ENCODE measurements at places on chromosomes 3 and 15.

- DNase-seq, result no peak
Observed at GRCh38 chr3:75001330-75001729, 386.9 kb upstream of the CNTN3 start.

GRCh38 chr3:109195815-109196214, 59.3 kb downstream of the C3orf85 start:
- DNase-seq, result no peak

- DNase-seq, result no peak
Observed at GRCh38 chr3:35597490-35597889, 41.8 kb upstream of the ARPP21 start.

DNA sequence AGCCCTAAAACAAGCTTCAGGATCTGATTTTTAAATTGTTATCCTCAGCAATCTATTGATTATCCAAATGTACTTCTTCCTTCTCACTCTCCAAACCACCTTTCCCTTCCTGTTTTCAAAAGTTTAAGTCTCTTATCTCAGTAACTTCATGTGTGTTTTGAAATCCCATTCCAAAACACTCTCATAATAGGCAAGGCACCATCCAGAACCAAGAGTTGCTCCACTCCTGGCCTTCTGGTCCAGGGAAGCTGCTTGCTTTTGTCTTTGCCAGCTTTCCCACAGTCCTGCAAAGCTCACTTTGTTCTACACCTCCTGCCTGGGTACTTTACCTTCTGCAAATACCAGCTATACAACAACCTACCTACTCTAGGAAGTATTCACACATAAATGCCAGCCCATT, 63.5 kb downstream of the MLH1 start:
- DNase-seq, result no peak

- DNase-seq, result no peak
Observed at GRCh38 chr3:151230646-151231045, 27.6 kb upstream of the GPR171 start.

DNA sequence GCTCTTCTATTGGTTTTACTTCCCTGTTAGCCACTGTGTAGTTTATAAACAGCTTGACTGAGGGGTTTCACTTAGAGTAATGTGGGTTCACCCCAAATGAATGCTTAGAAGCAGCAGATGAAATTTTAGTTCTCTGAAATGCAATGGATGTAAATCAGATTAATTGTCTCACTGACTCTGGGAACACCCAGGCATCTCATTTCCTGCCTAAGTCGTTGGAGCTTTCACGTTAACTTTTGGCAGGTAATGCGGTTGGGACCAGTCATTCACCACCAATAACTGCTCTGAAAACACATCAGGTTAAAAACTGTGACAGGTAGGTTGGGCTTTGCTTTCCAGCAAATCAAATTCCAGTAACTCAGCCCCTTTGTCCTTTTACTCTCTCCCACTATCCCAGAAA, 775.4 kb downstream of the NTRK3 start:
- no peak for DNase-seq

- no peak for DNase-seq
Observed at GRCh38 chr3:40312661-40313226, 3.2 kb downstream of the EIF1B start.

- no peak for DNase-seq
Observed at GRCh38 chr3:101281521-101282030, 38.8 kb downstream of the IMPG2 start.

- no peak for DNase-seq
Observed at GRCh38 chr15:54212635-54213034, 234.4 kb downstream of the UNC13C start.

DNA sequence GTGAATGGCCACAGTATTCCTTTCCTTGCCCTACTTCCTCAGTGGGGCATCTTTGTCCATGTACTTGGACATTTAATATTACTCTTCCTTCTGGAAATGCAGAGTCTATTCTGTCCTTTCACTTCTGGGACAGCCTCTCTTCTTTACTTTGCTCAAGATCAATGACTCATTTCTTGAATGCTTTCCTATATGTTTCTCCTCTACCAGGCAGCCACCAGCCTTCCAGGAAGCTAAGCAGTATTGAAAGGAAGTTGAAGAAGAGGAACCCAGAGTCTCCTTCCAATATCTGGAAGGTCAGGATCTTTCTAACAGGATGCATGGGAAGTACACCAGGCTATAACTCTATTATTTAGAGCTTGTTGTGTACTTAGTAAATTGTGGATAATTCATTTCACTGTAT, 182.8 kb downstream of the CD47 start:
- DNase-seq, result no peak

GRCh38 chr3:164683489-164683888, 394.8 kb downstream of the SI start:
- DNase-seq, result no peak

DNA sequence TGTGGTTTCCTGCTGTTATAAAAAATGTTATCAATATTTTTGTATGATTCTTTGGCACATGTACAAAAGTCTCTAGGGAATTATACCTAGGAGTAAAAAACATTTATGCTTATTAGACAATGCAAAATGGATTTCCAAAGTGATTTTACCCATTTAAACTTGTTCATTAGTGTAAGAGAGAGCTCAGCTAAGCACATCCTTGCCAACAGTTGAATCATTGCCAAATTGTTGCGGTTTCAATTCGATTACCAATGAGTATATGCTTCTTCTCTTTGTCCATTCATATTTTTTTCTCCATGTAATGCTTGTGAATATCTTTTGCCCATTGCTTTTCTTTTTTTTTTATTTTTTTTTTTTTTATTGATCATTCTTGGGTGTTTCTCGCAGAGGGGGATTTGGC, 17.2 kb downstream of the CASR start:
- no peak for DNase-seq

DNA sequence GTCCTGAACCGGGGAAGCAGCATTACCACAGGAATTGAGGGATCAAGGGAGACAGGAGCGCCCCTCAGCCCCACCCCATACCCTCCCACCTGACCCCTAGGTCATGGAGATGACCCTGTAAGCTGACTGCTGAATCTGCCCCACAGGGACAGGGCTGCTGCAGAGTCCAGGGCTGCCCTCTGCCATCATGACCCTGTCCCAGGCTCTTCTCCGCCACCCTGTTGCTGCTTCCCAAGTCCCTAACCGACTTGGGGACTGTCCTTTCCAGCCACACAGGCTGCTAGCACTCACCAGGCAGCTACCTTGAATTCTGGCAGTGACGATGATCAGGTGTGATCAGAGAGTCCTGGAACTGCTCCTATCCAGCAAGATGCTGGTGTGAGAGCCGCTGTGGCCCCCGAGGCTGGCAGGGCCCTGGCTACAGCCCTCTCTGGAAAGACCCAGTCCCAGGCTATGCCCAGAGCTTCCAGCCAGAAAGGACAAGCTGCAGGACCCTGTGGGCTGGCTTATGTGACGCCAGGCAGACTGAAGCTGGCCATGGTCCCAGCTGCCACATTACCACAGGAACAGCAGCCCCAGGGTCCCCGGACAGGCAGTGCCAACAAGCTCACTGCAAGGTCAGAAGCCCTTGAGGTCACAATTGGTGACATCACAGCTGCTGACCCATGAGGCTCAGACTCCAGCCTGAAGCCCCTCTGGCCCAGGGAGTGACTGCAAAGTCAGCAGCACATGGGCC, at the start of gene C3orf22:
TSS of gene C3orf22 (minus strand) at position 597 of the 736 bp plus-strand sequence. CDS start 5,542 bp downstream, outside the sequence.
- no peak for DNase-seq

DNA sequence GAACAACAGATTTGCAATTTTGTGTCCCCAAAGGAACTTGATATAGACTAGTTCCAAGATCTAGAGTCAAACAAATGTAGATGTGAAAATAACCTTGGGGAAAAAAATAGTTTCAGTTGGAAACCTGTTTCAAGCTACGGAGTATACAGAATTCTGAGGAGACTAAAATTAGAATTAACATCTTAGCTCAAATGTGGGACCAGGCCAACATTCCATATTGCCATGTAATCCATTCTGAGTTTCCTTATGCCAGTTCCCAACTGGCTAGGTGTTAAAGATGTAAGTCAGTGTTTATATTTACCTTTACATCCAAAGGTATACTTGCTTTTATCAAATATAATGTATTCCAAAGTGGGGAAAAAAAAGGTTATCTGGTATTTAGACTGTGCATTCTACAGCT, 76.3 kb downstream of the UBE3A start:
- no peak for DNase-seq

DNA sequence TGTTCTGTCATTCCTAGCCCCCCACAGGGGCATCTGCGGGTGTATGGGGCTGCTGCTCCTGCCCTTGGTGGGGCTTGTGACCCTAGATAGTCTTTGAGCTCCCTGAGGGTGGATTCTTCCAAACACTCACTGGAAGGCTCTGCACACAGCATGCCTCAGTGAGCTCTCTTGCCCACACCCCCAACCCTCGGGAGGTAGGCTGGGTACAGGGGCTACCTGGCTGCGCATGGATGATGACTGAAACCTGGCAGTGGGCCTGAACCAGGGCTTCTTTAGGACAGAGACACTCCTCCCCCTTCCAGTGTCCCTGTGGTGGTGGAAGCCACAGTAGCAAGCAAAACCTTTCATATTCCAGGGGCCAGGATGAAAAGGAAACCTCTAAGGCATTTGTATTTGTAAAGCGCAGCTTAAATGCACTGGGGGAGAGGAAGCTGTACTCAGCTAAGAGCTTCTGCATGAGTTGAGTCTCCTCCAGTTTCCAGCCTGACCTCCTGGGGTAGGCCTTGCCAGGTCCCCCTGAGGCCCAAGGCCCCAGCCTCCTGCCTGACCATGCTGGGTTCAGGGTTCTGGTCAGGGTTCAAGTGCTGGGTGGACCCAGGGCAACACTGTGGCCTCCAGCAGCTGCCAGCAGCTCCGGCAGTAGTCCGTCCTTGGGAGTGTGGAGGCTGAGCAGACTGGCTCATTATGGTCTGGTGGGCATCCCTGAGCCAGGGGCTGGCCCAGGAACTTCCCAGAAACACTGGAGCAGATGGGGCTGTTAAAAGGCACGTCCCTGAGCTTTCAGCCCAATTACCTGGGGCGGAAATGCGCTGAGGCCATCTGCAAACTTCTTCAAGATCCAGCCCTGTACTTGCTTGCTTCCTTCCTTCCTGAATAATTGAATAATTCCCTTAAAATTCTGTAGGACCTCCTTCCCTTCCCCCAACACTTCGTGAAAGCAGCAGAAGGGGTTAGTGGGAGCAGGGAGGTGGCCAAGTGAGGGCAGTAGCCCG, 89.7 kb downstream of the HMG20A start:
- no peak for DNase-seq

GRCh38 chr3:24433838-24434591, 60.6 kb downstream of the THRB start:
- DNase-seq, result no peak

GRCh38 chr3:197525706-197526105, 30.1 kb downstream of the BDH1 start:
- no peak for DNase-seq

DNA sequence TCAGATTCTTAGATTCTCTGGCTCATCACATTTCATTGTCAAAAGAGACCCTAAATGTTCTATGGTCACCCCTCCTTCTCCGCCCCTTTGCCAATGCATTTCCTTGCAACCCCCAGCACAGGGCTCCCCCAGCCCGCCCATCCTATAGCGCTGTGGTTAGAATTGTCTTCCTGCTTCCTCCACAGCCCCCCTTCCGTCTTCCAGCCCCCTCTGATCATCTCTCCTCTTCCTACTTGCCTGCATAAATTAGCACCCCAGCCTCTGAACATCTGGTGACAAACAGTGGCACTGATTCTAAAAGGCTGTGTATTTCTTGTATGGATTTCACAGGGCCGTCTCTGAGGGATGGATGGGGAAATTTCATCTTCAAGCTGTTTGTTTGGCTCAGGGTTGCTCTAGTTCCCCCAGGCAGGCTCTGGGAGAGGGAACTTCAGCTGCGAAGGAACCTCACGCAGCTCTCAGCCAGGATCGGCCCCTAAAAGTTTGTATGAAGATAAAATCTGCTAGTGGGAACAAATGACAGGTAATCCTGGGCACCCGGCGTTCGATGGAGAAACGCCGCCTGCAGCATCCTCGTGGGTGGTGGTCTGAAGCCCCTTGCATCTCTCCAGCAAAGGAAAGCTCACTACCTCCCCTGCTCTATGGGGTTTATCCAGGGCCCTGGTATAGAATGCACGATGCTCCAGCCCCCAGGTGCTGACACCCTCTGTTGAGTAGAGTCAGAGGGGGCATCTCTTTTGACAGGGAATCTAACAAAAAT, 83.0 kb downstream of the WNT7A start:
- no peak for DNase-seq

- no peak for DNase-seq
Observed at GRCh38 chr3:197168606-197169005, 129.8 kb downstream of the DLG1 start.

DNA sequence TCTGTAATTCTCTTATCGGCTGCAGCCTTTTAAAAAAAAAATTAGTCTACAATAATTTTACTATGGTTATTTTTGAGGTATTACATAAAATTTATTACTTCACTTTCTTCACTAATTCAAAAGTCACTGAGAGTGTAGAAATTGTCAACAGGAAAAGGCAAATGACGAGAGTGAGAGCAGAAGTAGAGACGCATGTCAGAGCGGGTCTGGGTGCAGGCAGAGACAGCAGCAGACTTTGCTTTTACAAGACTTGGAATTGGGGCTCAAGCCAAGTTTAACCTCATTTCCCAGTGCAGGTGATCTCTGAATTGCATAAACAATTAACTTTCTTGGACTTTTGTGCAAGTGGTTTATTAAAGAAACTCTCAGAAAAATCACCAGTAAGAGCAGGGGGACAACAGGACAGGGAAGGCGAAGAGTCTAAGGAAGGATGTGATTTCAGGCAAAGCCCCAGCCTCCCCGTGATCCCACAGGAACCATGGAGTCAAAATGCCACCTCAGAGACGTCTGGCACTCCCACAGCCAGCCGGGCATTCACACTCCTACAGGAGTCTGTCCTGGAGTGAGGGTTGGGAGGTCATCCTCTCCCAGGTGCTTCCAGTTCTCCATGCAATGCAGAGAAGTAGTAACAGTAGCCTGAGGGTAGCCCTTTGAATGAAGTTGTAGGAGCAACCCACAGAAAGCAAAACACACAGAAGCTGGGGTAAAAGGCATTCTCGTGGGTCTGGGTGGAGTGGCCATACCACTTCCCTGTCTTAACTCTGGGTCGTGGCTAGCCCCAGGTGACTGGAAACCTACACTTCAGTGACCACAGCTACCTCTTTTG, 274.0 kb upstream of the TGFBR2 start:
- no peak for DNase-seq

- DNase-seq, result no peak
Observed at GRCh38 chr15:76566276-76566675, 229.7 kb downstream of the ISL2 start.

DNA sequence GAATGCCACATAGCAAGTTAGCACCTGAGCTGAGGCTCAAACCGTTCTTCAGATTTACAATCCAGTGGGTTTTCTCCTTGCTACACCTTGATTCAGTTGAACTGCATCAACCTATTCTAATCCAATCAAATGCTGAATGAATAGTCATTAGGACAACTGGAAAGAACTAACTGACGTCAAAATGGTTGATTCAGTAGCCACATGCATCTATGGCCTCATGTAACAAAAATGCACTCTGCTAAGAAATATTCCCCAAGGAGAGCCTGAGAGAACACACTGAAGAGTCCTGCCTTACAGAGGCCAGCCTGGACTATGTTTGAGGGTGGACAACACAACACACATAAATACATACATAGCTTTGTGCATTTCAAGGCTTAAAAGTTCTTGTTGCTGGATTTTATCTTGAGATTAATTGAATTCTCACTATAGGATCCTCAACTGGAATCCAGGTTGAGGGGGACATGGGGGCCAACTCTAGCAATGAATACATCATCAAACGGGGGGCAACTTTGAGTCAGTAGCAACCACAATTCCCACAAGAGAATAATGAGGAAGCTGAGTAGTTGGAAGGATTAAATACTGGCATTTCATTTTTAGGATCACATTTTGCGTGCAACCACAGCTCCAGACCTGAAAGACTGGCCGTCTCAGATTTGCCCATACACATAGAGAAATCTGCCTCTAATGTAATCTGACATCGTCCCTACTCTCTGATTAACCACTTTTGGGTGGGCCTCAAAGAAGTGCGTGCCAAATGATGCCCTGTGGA, 280.2 kb upstream of the ICE2 start:
- no peak for DNase-seq
